IPS DF 19.7 (cell line): ENCODE measurements at places on chromosomes 7 and 10.

DNA sequence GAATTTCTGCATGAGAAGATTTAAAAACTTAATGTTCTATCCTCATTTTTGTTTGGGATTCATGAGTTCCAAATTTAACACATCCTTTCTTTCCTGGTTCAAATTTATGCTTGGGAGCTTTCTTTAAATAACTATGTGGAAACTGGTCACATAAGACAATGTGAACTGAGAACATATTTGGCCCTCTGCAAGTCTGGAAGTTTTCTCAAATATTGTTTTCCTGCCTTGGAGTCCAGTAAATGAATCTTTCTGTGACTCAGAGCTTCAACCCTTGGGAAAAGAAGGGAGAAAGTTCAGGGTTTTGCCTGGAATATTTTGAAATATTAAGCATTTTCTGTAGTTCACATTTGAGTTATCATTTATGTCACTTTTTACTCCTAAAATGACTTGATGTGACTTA lies 559.0 kb upstream of the NRP1 start:
- no peak for DNase-seq

GRCh38 chr7:2231992-2232765 lies 566 bp downstream of the MAD1L1 start:
- no peak for DNase-seq

GRCh38 chr7:128110641-128111364 lies 79.6 kb upstream of the LRRC4 start:
- DNase-seq: no peak

GRCh38 chr7:84394219-84394618 lies 199.6 kb upstream of the SEMA3A start:
- no peak for DNase-seq

- DNase-seq: no peak
Measured at GRCh38 chr7:107725138-107725740, 18.7 kb upstream of the CBLL1 start.

DNA sequence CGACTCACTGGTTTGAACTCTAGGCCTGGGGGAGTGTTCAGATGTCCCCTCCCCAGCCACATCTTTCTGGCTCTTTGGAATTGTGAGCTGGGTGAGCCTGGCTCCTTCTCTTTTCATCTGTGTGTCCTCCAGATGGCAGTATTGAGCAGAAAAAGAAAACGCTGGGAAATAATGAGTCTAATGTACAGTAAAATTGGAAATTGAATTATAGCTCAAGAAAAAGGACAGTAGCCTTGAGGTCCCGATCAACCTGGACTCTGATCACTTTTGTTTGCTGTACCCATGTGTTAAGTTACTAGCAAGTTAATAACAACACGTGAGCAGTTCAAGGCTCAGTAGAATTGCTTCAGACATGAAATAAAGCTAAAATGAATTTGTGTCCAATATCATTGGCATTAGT lies 77.9 kb downstream of the SNX10 start:
- no peak for DNase-seq

DNA sequence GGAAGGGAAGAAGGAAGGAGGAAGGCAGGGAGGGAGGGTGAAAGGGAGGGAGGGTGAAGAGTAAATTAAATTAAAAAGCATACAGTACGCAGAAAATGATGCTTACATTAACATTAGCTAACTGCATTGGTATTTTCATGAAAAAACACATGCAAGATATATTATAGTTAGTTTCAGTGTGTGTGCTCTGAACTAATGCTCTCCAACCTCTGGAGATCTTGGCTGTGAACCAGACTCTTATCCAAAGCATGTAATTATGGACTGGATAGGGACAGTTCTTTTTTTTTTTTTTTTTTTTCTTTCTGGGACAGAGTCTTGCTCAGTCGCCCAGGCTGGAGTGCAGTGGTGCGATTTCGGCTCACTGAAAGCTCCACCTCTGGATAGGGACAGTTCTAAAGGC lies 357.0 kb downstream of the FRMD4A start:
- no peak for DNase-seq

DNA sequence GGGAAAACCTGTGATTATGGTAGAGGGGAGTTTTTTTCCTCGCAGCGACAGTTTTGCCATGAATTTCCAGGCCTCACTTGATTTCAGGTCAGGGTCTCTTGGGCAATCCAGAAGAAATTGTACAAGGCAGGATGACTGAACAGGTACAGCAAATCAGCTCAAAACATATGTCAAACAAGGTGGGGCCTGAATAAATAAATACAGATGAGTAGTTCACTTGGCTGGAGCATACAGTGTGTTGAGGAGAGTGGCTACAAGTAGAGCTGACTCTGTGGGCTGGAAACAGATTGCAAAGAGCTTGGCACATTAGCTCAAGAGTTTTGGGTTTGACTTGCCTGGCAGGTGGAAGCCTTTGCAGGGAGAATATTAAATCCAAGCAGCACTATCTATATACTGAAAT lies 15.0 kb downstream of the GIMAP8 start:
- no peak for DNase-seq

GRCh38 chr10:24209432-24209771 lies 464 bp downstream of the KIAA1217 start:
- DNase-seq: no peak

DNA sequence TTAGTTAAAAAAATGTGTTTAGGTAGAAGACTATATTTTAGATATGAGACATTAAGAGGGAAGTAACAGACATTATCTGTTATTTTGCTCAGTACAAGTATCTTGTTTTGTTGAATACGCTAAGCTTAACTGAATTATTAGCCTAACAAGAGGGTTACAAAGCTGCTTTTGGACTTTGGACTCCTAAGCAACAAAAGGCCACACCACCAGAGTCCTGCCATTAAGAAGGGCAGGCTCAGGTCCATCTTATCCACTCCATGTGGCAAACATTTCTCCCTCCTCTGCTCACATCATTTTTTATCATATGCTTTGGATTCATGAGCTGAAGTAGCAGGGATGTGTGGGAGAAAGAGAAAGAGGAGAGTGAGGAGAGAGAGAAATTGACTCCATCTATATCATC lies 33.5 kb downstream of the OSBPL3 start:
- DNase-seq: no peak

DNA sequence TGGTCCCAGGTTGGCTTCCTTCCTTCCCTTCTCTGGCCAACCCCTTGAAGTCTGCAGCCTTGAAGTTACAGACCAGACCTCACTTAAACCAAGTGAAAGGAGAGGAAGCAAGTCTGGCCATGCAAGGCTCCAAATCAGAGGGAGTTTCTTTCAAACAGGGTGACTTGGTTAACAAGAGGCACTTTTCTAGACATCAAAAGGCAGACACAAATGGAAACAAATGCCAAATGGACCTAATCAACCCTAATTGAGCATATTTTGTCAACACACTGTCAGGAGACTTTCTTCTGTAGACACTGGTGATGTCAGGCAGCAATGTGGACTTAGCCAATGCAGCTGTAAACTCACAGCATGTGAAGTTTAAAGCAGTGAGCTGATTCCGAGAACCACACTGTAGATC lies 282.7 kb upstream of the FZD8 start:
- no peak for DNase-seq

GRCh38 chr10:29839826-29840515 lies 205.2 kb upstream of the SVIL start:
- DNase-seq: no peak

DNA sequence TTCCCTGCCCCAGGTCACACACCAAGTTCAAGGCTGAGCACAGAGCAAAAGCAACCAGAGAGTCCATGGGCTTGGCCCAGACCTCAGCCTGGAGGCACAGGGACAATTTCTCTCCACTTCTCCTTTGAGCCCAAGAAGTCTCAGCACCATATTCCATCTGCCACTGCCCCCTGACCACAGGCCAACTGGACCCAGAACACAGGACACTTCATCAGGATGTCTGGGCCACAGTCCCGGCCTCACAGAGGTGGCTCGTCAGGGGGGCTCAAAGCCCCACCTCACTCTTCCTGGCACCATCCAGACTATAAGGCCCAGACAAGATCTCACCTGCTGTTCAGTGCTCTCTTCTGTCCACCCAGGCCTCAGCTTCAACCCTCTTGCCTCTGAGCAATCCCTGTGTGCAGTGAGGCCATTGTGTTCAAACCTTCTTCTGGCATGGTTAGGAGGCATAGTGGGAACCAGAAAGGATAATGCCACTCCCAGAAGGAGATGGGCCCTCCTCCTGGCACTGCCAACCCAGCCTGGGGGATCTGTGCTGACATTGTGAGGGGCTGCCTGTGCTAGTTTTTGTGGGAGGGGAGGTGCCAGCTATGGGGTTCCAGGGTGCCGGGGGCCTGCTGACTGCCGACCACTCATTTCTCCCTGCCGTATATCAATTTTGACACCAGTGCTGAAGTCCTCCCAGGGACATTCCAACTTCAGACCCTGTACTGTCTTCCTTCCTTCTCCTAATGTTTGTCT lies 49.7 kb upstream of the ANTXRL start:
- DNase-seq: no peak

GRCh38 chr7:156458011-156458410 lies 182.6 kb upstream of the RNF32 start:
- no peak for DNase-seq

- DNase-seq: no peak
Measured at GRCh38 chr7:101319401-101319800, 2.2 kb downstream of the IFT22 start.

GRCh38 chr7:79998363-79998762 lies 136.3 kb upstream of the GNAI1 start:
- no peak for DNase-seq

- no peak for DNase-seq
Measured at GRCh38 chr7:25180946-25181345, 47.3 kb downstream of the NPVF start.

- DNase-seq: no peak
Measured at GRCh38 chr7:80225361-80225760, 90.7 kb downstream of the GNAI1 start.

- no peak for DNase-seq
Measured at GRCh38 chr10:27680691-27681605, 64.7 kb downstream of the MKX start.

DNA sequence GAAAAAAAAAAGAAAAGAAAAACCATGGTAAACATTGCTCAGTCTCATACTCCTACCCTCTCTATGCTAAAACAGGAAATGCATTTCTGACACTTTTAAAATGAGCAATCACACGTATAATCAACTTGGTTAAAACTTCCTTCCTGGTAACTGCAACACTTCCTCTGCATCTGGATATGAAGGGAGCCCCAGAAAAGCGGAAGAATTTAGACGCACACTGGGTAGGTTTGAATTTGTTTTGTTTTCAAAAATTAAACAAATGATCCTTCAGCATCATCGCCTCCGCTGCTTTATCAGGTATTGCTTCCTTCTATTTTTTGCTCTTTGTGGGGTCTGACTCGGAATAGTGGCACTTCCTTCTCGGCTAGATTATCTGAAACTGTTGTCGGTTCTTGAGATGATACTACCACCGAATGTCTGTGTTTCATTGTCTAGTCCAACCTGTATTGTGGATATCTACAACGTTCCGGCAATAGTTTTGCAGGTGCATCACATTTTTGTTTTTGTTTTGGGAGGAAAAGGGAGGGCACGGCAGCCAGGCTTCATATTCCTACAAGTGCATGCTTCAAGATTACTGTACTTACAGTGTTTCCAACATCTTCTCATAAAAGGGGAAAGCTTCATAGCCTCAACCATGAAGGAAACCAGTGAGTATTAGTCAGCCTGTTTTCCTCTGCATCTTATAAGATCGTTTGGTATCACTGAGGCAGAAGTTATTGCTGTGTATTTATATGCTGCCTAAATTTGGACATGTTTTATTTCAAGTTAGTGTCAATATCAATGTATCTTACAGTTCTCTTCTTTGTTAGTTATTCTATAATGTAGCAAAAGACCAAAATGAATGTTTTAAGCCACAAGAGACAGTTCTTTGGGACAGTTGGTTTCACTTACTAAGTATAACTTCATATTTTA lies at the start of gene PIK3CG:
TSS of gene PIK3CG (plus strand) at position 153 of the 912 bp plus-strand sequence. CDS start 2,280 bp downstream, outside the sequence.
- DNase-seq: no peak

DNA sequence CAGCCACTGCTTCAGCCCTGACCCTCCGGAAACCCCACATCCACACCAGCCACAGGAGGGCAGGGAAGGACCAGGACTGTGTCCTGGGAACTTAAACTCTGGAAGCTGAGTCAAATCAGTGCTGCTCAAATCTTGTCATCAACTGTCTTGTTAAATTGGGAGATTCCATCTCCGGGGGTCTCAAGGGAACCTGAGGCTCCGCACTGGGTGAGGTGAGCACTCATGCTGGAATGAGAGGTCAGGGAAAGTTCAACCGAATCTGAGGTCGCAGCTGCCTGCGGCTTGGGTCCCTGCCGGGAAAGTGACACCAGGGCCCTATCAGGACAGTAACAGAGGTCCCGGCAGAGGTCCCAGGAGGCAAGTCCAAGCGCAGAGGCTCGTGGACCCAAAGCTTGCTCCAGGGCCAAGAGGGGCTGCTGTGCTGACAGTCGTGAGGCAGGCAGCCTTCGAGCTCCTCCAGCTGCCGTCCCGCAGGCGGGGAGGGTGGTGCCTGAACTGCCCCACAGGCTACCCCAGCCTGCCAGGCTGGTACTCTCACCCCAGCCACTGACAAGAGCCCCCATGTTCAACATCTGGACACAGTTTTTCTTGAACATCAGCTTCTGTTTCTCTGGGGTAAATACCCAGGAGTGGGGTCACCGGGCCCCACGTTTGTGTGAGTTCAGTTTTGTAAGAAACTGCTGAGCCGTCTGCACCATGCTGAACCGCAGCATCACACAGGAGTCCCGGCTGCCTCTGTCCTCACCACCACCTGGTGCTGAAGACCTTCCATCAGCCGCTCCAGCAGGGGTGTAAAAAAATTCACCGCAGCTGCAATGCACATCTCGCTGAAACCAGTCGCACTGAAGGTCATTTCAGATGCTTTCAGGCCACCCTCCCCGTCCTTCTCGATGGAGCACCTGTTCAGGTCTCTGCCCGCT lies 101.0 kb downstream of the DIP2C start:
- DNase-seq: no peak

- DNase-seq: no peak
Measured at GRCh38 chr7:138032770-138033169, 30.9 kb upstream of the CREB3L2 start.

- no peak for DNase-seq
Measured at GRCh38 chr10:18545621-18546305, 105.6 kb downstream of the NSUN6 start.

DNA sequence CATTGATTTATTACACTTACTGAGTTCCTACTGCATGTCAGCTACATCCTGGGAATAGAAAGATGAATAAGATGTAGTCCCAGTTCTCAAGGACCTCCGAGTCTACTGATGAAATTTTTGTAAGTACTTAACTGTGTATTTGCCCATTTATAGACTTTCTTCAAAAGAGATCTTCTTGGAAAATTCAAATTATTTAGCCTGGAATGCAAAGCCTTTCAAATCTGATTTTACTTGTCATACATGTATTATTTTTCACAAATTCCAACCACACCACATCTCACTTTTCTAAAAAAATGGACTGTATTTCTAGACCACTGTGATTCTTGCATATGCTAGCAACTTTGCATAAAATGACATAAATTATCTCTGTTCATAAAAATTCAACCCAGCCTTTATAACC lies 581.3 kb downstream of the ATRNL1 start:
- DNase-seq: no peak

GRCh38 chr10:17229016-17229716 lies 1.1 kb downstream of the VIM start:
- no peak for DNase-seq

DNA sequence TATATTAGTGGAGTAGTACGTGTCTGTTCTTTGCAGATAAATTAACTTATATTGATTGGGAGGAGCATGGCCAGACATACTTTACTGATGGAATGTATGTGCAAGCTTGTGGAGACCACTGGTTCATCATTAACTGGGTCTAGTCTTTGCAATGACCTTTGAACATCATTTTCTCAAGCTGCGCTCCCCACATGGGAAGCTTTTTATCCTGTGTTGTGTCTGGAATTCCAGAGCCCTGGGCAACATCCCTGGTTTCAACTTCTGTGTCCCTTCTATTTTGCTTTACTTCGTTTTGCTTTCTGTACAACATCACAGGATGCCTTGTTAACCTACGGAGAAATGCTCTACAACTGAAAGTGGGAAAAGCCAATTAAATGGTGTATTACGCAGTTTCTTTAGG lies 38.3 kb downstream of the MACROH2A2 start:
- DNase-seq: no peak
